Stimulated activated CD4-positive, alpha-beta T cell treated with anti-CD3 and anti-CD28 coated beads, TNF-alpha, amount 100 ng/mL, for 48 hours (primary cell): ENCODE measurements at places on chromosomes 4 and X.

DNA sequence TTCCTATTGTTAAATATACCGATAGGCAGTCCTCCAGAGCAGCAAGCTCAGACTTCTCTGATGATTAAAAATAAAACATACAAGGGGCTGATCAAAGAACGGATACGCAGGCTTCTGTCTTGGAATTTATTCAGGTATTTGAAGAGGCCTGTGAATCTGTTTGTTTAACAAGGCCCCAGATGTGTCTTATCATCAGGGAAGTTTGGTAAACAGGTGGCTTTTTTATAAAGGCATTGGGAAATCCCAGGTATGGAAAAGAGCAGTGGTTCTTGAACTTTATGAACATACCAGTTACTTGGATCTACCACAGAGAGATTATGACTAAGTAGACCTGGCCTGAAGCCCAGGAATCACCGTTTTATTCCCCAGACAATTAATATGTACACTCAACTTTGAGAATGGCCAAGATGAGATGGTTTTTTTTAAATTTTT lies 47.9 kb downstream of the SOWAHB start:
- DNase-seq, result no peak

DNA sequence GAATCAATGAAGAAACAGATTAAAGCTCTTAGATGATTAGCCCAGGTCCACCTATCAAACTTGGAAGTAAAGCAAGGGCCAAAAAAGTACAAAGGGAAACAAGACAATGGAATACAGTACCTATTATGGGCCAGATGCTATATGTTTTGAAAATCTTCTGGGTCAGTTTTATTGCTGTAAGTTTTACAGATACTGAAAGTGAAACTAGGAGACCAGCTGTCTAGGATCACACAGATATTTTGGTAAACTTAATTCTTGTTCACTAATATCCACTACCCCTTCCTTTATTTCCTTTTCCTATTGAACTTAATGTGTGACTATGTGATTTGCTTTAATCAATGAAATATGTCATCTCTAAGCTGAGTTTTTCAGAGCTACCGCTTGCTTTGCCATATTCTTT lies 505.4 kb upstream of the PITX2 start:
- DNase-seq, result no peak

DNA sequence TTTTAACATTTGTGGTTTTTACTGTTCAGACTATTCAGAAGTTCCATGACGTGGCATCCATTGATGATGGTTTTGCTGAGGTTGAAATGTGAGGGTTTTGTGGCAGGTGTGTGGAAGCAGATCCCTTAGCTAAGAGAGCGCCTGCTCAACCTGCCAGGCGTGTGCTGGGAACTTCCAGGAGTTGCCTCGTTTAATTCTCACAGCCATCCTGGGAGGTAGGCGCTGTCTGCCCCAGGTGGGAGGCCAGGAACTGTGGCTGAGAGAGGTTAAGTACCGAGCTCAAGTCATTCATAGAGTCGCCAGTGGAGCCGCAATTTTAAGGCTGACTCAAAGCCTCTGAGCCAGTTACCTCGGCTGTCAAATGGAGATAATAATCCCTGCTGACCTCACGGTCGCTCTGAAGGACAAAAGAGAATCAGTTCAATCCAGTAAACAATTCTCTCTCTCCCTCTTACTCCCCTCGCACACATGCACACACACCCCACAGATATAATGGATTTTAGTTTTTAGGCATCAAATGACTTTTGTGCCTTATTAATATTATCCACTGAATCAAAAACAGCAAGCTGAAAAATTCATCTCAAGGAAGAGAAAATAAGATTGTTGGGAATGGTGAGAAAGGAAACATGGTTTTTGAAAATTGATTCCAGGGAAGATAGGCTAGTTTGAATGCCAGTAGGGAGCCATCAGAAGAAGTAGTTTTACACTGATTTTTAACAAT lies 171.3 kb downstream of the PTTG2 start:
- peak; percentile 57 for DNase-seq

DNA sequence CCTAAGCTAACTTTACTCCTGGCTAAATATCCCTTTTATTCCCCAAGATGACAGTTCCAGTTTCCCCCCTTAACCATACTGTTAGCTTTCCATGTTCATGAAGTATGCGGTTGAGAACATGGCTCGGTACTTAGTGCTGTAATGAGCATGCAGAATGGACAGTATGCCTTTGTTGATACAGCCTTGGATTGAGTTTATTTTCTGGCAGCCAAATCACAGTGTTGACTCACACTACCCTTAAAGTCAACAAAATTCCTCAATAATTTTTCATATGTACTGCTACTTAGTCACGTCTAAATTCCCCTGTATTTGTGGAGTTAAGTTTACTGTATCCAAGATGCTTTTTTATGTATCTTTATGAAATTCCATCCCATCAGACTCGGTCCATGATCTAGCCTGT lies 1.4 kb upstream of the VEGFC start:
- DNase-seq, result no peak

GRCh38 chrX:115649461-115650063 lies 88.6 kb downstream of the PLS3 start:
- no peak for DNase-seq

DNA sequence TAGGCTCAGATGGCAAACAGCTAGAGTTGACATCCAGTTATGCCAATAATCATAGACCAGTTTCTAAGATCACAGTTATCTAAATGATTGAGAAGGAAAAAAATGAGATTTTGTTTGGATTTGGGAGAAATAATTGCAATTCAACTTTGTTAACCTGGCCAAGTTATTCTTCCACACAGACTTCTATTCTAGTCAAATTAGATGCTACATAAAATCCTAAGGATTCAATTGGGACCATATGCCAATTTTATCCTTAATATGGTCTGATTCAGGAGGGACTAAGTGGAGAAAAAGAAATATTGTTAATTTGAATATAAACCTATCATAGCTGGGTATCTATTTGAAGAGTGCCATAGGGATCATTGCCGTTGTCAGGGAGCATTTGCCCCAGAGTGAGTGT lies 178.3 kb upstream of the SLC7A11 start:
- no peak for DNase-seq

DNA sequence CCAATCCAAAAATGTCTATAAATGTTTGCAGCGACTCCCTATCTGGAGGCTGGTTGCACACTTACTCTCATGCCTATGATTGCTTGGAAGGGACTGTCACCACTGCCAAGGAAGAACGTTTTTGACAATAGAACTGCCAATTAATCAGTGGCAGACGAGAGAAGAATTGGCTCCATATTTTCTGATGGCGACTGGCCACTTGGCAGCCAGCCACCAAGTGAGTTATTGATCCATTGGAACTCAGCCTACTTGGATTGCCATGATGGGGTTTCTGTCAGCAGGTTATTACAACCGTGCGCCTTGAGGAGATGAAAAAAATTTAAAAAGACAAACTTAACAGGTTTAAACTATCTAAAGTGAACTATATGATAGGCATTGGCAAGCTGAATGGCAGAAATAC lies 47.4 kb downstream of the LINC00632 start:
- DNase-seq, result no peak

- no peak for DNase-seq
Observed at GRCh38 chr4:100175858-100176257, 14.4 kb downstream of the DDIT4L start.

DNA sequence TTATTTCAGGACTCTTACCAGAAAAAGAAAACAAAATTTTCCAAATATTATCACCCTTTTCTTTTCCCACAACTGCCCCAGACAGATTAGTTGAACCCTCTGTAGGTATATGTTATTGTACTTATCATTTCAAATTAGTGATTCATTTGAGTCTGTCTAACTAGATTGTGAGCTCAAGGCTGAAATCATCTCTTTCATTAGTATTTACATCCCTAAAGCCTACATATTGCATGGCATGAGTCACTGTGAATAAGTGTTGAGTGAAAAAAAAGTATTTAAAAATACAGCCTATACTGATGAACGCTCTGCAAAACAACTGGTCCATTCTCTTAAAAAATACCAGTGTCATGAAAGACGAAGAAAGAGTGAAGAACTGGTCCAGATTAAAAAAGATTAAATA lies 3.9 kb downstream of the PAGE3 start:
- DNase-seq, result no peak

DNA sequence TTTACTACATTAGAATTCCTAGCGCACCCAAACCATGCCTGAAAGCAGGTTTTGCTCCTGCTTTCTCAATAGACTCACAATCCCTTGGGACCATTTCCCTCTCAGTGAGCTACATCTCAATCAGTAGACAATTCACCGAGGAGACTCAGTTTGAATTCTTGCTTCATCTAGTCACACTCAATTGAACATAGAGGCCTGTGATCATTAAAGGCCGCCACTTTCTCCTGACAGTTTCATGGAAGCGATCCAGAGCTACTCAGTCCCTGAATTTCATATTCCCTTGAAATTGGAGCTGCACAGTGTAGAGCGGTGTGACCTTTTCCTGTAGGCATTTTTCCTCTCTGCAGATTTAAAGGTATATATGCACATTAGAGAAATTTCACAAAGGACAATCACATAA lies 193.9 kb upstream of the SPOCK3 start:
- no peak for DNase-seq

DNA sequence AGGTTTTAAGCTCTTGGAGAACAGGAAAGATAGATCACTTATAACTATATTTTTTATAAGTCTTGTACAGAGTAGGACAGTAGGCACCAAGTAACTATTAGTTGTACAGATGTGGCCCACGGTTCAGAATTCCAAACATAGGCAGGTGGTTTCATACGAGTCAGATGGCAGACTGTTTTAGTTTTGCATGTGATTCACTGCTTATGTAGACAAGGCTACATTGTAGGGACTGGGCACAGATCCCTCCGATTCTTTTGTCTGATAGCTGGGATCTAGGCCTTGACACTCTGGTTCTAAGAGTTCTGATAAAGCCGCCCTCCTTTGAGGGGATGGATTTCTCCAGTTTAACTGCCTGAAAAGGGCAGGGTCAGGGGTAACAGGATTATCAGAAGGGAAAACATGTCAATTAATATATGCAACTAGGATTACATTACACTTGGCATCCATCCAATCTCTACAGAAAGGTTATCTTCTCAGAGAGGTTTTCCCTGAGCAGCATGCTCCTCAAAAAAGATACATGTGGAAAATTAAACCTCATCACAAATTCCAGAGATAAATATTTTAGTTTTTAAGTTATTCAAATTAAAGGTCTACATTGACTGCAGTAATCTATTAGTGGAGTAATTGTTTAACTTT lies 87.8 kb downstream of the SPRY1 start:
- no peak for DNase-seq

GRCh38 chr4:42655269-42655637 lies 1.7 kb downstream of the ATP8A1 start:
- no peak for DNase-seq

DNA sequence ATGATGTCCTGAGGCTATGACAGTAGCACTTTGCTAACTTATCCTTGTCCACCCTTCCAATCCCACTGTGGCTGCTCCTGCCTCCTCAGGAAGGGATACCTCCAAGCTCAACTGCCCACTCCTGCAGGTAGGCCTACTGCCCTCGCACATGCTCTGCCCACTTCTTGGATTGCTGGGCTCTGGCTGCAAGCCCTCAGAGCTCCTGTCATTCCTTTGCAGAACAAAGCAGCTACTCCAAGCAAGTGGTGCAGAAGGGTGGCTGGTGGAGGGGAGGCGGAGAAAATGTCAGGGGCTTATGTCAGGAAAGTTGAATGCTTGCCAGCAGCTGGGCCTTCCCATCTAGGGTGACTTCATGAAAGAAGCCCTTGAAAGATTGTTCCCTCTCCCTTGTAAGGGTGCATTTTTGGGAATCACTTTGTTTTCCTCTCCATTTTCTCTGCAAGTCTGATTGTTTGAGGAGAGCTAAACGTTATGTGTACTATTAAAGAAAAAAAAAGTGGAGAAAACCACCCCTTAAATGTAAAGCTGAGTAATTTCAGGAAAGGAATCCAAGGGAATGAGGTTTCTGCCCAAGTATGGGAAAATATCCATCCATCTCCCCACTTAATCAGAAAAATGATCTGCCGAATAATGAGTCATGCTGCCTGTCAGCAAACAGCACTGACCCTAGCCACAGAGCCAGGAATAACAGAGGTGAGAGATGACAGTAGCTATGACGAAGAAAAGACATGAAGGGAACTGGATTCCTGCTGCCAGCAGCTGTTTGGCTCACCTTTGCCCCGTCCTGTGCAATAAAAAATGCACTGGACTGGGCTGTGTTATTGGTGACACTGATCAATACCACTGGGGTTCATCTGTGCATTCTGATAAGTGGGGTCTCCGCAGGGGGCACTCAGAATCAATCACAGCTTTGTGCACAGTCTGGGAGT lies 102.0 kb downstream of the RTL5 start:
- DNase-seq, result no peak

GRCh38 chr4:8508266-8508665 lies 67.7 kb downstream of the TRMT44 start:
- no peak for DNase-seq

DNA sequence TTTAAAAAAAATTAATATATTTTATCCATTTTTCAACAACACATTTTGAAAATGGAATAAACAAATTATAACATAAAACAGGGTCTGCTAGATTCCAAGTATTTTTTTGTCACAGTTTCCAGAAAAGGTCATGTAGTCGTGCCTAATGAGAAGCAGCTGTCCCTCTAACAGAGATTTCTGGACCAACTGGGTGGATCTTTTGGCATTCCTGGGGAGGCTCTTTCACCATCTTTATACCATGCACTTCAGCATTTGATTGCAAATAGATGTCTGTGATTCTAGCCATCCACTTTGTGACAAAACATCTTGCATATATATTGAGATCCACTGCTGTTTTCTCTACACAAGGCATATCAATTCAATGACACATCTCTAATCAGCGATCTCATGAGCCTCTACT lies 210.7 kb upstream of the LDB2 start:
- DNase-seq, result no peak

DNA sequence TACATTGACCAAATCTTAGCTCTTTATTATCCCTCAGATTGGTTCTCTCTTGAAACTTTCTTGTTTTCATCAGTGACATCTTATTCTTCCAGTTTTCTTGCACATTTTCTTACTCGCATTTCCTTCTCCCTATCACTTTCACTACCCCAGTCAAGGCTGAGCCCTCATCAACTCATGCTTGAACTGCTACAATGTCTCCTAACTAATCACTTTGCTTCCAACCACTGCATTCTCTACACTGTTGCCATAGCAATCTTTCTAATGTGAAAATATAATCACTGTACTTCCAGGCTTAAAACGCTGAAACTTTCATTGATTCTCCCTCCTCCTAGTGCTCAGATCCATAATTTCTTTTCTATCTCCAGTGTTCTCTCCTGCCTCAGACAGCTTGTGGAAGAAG lies 22.2 kb upstream of the LPAR4 start:
- DNase-seq, result no peak

DNA sequence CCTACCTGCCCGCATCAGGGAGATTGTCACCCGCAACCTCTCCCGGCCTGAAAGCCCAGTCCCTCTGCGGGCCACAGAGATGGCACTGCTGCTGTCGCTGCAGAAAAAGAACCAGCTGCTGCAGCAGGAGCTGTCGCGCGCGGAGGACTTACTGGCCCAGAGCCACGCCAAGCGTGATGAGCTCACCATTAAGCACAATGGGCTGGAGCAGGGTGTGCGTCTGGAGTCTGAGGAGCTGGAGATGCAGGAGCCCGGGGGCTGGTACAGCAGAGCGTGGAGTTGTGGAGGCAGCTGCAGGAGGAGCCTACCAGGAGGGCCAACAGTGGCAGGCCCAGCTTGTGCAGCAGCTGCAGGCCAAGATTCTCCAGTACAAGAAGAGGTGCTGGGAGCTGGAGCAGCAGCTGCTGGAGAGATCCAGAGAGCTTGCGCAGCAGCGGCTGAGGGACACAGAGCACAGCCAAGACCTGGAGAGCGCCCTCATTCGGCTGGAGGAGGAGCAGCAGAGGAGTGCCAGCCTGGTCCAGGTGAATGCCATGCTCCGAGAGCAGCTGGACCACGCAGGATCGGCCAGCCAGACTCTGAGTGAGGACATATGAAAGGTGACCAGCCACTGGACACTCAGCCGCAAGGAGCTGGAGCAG lies 11.3 kb downstream of the SMIM10L2A start:
- DNase-seq, result no peak

GRCh38 chrX:16992951-16993350 lies 46.5 kb downstream of the REPS2 start:
- no peak for DNase-seq
